ENCODE measurements at places on chromosomes 11 and 22.
A peak's percentile ranks its signal among the peaks of the same experiment; 100 is the strongest.

DNA sequence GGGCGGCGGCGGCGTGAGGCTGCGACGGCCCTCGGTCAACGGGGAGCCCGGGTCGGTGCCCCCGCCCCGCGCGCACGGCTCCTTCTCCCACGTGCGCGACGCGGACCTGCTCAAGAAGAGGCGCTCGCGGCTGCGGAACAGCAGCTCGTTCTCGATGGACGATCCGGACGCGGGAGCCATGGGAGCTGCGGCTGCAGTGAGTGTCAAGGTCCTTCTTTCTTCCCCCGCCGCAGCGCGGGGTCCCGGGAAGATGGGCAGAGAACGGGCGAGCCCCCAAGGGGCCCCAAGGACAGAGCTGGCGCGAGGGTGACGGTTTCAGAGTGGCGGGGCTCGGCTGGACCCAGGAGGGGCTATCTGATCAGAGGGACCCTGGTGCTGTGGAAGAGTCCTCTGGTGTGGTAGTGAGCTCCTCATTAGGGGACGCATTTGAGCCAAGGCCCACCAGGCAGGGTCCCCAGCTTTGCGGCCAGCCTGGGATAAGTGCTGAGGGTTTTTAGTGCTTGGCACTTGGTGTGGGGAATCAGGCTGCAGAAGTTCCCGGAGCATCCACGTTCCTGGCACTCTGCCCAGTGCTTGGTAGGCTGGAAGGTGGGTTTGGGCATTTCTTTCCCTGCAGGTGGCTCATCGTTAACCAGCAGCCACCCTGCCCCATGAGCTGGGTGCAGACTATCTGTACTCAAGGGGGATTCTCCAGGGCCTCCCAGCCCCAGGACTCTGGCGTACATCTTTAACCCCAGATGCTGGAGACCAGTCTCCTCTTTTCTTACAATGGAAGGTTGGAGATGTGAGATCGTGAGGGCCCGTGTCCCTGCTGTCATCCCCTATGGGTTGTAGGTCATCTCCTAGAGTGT, 9.8 kb downstream of the EHBP1L1 start:
- no peak for DNase-seq

DNA sequence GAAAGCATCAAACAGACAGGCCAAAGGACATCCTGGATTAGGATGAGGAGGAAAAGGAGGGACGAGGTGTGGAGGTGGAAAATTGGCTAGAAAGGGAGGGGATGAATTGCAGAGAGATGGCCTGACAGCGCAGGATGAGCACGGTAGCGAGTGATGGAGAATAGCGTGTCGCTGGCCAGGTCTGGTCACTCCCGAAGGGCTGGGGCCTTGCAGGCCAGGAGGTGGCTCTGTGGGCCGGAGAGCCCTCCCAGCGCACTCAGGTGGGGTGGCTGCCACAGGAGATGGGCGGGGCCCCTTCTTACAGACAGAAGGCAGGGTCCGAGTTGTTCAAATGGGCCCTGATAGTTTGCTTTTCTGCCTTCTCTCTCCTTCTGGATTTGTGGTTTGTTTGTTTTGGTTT, 37.1 kb upstream of the THY1 start:
- no peak for DNase-seq

GRCh38 chr22:20117633-20118299, 740 bp upstream of the TRMT2A start:
- peak; percentile 56 for DNase-seq

GRCh38 chr11:128285321-128285720, 302.0 kb downstream of the ETS1 start:
- no peak for DNase-seq

DNA sequence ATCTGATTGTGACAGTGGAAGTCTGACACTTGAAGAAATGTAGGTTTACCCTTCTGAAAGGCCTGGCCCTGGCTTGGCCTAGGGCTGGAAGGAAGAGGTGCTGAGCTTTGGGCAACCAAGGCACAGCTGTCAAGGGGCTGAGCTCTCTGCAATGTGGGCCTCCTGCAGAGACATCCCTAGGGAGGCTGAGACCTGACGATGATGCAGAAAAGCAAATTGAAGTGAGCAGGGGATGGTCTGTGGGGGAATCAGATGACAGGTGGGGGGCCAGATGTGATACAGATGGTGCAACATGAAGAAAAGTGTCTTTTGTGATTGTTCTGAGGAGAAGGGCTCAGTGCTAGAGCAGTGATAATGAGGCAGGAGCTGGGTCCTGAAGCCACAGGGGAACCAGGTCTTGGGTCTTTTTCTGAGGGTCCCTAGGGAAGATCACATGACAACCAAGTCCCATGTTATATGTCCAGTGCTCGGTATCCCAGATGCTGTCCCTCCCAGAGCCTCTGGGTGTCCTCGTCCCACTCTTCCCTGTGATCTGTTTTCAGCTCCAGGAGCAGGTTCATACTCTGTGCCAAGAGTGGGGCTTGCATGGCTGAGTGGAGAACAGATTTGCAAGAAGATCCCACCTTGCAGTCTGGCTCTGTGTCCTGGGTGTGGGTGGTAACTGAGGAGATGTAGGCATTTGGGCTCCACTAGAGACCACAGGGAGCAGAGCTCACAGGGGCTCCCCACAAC, 79.9 kb upstream of the VPREB1 start:
- DNase-seq = no peak

GRCh38 chr22:31192513-31192912, 19.6 kb upstream of the LIMK2 start:
- no peak for DNase-seq

GRCh38 chr22:32579529-32580220, 105.1 kb downstream of the FBXO7 start:
- no peak for DNase-seq

GRCh38 chr11:62816557-62816956, 11.3 kb upstream of the NXF1 start:
- DNase-seq = no peak

GRCh38 chr11:38900211-38900610, 2302.2 kb upstream of the RAG2 start:
- no peak for DNase-seq

- DNase-seq = no peak
Observed at GRCh38 chr11:132981131-132981956, 551.0 kb downstream of the OPCML start.

GRCh38 chr11:25180187-25180586, 683.3 kb downstream of the LUZP2 start:
- no peak for DNase-seq

- DNase-seq = no peak
Observed at GRCh38 chr22:34997633-34998299, 68.2 kb upstream of the ISX start.

DNA sequence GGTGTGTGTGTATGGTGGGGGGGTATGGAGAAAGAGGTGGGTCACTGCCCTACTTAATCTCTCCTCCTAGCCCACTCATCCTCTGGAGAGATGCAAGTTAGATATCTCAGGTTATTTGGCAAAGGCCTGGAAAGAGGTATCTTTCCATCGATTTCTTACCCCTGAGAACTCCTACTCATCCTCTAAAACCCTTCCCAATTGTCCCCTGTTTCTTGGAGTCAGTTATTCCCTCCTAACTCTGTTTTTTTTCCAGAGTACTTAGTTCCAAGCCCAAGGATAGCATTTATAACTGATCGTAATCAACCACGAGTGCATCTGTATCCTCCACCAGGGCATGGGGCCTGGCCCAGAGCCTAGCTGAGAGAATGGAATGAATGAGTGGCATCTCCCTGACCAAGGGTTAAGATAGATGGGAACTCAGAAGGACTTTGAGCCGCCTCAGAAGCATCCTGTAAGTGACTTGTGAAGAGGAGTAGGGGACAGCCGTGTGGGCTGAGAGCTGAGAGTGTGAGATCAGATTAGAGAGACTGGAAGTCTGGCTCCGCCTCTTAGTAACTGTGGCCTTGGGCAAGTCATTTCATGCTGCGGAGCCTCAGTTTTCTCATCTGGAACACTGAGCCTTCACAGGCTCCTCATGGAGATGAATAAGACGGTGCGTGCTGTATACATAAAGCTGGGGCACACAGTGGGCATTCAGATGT, 16.2 kb downstream of the CD6 start:
- DNase-seq = no peak

- DNase-seq = peak; percentile 31
Observed at GRCh38 chr22:50318698-50319411, 8.0 kb downstream of the DENND6B start.

- DNase-seq = no peak
Observed at GRCh38 chr11:65298655-65299179, 15.9 kb upstream of the CDC42EP2 start.

GRCh38 chr11:91776655-91777054, 448.0 kb upstream of the FAT3 start:
- no peak for DNase-seq

DNA sequence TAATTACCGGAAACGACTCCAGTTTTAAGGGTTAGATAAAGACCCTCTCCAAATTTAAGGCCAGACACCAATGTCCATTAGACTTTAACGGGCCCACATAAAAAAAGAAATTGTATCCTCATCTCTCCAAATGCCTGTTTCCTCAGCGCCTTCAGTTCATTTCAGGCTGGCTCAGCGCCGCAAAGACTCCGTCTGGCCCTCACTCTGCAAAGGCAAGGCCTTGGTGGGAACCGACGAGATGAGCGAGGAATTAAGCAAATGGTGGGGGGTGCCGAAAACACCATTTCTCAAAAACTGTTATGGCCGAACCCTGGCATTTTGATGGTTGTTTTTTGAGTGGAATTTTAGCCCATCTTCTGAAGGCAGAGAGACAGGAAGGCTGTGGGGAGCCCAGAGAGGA, 15.7 kb downstream of the MN1 start:
- no peak for DNase-seq

GRCh38 chr22:50200461-50201190, at the start of gene SELENOO:
Gene SELENOO, plus strand, starts transcription at chr22:50201011. Its CDS starts 26 bp downstream, at chr22:50201037.
- peak; percentile 99 for DNase-seq

DNA sequence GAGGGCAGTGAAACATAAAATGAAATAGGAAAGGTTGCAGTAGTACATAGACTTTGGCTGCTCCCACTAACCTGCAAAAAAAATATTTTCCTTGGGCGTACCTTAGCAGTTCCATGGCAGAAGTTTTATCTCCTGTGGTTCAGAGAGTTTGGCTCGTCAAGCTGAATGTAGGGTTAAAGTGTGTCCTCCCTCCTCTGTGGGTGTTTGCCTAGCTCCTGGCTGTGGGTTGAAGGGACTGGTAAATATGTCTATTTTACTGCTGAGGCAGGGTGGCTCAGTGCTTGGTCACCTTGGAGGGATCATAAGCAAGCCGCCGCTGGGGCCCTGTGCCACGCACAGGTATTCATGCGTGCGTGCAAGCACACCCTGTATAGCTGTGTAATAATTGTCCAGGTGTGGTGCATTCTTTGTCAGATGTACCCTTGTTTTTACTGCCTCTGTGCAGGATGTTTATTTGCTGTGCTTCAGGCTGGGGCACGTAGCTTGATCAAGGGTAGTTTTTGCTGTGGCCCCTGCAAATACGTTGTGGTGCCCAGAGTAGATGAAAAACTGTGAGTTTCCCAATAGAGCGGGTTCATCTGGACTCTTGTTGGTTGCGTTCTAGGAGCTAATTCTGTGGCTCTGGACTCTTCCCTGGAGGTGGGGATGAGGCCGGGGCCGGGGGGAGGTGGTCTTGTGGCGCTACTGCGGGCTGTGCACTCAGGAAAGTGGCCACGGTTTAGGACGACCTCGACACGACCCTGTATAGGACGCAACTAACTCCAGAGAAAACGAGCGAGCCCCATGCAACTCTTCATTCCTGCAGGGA, 732 bp upstream of the SORL1 start:
- no peak for DNase-seq

DNA sequence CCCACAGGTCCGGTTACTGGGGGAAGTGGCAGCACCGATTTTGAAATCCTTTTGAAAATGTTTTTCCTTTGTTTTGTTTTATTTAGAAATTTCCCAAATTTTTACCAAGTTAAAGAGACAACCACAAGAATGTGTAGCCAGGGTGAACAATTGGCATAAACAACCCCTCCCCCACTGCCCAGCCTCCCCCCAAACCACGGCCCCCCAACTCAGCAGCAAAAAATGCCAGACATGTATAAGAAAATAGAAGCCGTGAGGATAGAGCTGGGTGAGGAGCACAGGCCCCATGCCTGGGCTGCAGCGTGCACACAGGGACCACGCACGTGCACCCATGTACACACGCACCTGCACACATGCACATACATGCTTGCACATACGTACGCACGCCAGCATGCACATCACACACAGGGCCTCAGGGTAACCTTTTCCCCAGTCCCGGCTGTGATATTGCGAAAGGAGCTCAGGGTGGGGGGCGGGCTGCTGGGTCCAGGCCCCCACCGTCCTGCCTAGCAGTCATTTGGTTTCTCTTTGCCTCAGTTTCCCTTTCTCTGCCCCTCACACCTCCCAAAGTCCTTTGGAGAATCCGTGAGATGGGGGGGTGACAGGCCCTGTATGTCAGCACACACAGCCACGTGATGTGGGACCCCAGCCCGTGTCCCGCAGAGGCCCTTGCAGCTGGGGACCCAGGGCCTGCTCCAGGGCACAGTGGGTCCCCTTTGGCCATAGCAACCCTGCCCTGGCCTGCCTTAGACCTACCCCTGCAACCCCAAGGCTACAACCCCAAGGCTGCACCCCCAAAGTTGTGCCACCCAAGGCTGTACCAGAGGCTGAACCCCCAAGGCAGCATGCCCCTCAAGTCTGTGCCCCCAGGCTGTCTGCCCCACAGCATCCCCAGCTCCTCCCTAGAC, 42.9 kb downstream of the IGF2 start:
- DNase-seq = no peak

DNA sequence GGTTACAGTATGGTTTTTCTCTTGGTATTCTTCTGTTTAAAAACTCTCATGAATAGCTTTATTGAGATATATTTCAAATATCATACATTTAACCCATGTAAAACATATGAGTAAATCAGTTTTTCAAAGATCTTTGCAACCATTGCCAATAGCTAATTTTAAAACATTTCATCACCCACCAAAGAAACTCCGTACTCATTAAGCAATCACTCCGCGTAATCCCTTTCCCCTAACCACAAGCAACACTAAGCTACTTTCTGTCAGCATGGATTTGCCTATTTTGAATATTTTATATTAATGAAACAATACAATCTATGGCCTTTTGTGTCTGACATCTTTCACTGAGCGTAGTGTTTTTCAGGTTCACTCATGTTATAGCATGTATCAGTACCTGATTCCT, 697.9 kb upstream of the ANO5 start:
- no peak for DNase-seq

DNA sequence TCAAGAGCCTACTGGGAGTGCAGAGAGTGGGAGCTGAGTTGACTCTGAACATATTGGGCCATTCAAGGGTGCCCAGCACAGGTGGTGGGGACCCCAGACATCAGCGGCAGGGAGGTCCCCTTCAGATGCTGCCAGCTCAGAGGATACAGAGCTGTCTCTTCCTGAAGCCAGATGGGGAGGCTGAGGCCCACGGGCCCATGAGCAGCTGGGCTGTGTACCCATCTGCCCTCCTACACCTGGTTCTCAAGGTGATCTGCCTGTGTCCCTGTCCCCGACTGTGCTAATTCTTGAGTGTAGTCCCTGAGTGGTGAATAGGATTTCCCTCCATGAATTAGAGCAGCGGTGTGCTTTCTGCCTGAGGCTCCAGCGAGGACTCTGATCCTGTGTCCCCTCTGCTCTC, 76.3 kb downstream of the MICAL2 start:
- no peak for DNase-seq

GRCh38 chr11:132022733-132023478, 652.5 kb downstream of the NTM start:
- no peak for DNase-seq

GRCh38 chr11:117837791-117838190, 13.2 kb upstream of the FXYD2 start:
- DNase-seq = no peak
